Thymus (tissue), 14 donors: ENCODE measurements at places on chromosomes 7 and 10. TPM values are rescaled to one million over a fixed set of nuclear protein-coding genes. Genes with fewer than 3 reads are reported as not detected.

GRCh38 chr7:139230484-139230773 lies 608 bp upstream of the UBN2 start:
- DNase-seq, result no peak
- H3K4me1 ChIP-seq, result peaks cover 9% of the 10 kb centered on the region
- H3K36me3 ChIP-seq, result no peaks in the 10 kb centered on the region
- H3K27me3 ChIP-seq, result peaks cover 10% of the 10 kb centered on the region
- H3K4me3 ChIP-seq, result peak overlapping the region; percentile 92

- peak overlapping the region; percentile 89 for H3K4me3 ChIP-seq
- peaks cover 45% of the 10 kb centered on the region for H3K36me3 ChIP-seq
- no peak for DNase-seq
- peak overlapping the region; percentile 88 for H3K27ac ChIP-seq
- H3K27me3 ChIP-seq, result no peaks in the 10 kb centered on the region
Measured at GRCh38 chr7:100434297-100435144, 1.8 kb downstream of the PPP1R35 start.

GRCh38 chr10:97499561-97500296 lies 1.0 kb downstream of the UBTD1 start:
- peaks cover 29% of the 10 kb centered on the region for H3K4me1 ChIP-seq
- no peak for DNase-seq
- peaks cover 25% of the 10 kb centered on the region for H3K27me3 ChIP-seq
- no peaks in the 10 kb centered on the region for H3K36me3 ChIP-seq
- peak overlapping the region; percentile 53 for H3K4me3 ChIP-seq

DNA sequence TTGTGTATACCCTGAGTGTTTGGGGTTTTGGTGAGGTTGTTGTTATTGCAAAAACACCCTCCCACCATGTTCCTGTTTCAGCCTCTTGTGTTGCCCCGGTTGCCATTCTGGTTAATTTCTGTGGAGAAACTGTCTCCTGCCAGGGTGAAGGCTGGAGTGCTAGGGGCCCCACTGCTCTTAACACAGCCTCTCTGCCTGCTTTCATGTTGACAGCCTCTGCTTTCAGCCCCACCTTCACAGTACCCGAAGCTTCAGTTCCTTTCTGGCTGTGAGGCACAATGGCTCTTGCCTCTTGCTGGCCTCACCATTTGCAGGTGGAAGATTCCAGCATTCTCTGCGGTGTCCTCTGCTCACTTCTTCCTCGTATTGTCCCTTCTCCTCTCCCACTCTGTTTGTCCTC lies 19.2 kb downstream of the SLC18A2 start:
- no peak overlapping the region for H3K4me3 ChIP-seq
- H3K4me1 ChIP-seq, result peaks cover 9% of the 10 kb centered on the region
- H3K27ac ChIP-seq, result peak overlapping the region; percentile 78
- H3K27me3 ChIP-seq, result peaks cover 2% of the 10 kb centered on the region
- DNase-seq, result peak; percentile 71
- H3K36me3 ChIP-seq, result no peaks in the 10 kb centered on the region

GRCh38 chr10:60003651-60004523 lies 97.5 kb upstream of the CCDC6 start:
- no peaks in the 10 kb centered on the region for H3K36me3 ChIP-seq
- no peak overlapping the region for H3K4me3 ChIP-seq
- no peak overlapping the region for H3K27ac ChIP-seq
- DNase-seq, result no peak
- H3K27me3 ChIP-seq, result no peaks in the 10 kb centered on the region

DNA sequence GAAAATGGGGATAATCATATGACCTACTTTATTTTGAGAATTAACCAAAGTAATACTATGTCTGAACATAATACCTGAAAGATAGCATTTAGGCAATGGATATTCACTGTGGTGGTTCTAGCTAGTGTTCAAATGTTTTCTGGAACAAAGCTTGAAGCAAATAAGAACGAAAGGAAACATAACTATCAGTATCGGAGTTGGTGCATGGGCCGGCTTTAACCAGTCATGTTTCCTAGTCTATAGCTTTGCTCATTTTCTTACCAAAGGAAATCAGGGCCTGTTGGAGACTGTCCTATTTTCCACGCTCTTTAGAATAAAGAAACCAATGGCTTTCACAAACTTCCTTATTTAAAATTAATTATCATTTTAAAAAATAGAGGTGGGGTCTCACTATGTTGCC lies 8.9 kb downstream of the IL2RA start:
- no peak overlapping the region for H3K4me3 ChIP-seq
- peaks cover 26% of the 10 kb centered on the region for H3K4me1 ChIP-seq
- no peaks in the 10 kb centered on the region for H3K27me3 ChIP-seq

DNA sequence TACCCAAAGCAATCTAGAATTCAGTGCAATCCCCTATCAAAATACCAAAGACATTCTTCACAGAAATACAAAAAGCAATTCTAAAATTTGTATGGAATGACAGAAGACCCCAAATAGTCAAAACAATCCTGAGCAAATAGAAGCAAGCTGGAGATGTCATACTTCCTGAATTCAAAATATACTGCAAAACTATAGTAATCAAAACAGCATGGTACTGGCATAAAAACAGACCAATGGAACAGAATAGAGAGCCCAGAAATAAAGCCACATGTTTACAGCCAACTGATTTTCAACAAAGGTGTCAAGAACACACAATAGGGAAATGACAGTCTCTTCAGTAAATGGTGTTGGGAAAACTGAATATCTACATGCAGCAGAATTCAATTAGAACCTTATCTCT lies 124.1 kb upstream of the AGK start:
- DNase-seq, result no peak
- no peaks in the 10 kb centered on the region for H3K36me3 ChIP-seq
- no peaks in the 10 kb centered on the region for H3K4me1 ChIP-seq
- H3K27me3 ChIP-seq, result no peaks in the 10 kb centered on the region
- no peak overlapping the region for H3K4me3 ChIP-seq

- peaks cover 6% of the 10 kb centered on the region for H3K36me3 ChIP-seq
- no peak for DNase-seq
- H3K27me3 ChIP-seq, result no peaks in the 10 kb centered on the region
- peaks cover 18% of the 10 kb centered on the region for H3K4me1 ChIP-seq
Measured at GRCh38 chr7:1942941-1943289, 272.8 kb downstream of the ELFN1 start.

DNA sequence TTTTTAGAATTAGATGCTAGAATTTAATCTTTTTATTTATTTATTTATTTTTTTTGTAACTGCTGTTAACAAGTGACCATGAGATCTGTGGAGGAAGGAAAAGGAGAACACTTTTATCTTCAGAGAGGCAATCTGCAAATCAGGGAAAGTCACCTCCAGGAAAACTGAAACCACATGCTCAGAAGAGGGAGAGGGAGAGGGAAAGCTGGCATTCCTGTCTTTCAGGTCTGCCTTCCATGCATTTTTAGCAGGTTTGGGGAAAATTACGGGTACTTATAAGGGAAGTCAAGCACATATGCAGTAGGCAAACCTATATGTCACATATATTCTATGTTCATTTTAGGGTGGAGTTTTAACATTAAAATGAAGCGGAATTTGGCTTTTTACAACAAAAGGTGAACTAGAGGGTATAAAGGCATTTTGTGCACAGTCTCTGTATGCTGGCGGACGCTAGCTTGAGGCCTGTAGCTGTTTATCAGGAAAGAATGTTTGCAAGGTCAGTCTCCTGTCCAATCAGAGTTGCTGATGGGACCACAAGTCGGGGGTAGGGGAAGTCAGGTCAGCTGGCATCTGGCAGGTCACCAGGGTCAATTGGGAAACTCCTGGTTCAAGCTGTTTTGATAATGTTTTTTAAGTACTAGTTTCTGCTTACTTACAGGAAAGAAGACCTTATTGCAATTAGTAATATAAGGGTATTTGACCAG lies 333.5 kb downstream of the GPR158 start:
- no peak for DNase-seq
- no peak overlapping the region for H3K4me3 ChIP-seq
- H3K27ac ChIP-seq, result no peak overlapping the region
- no peaks in the 10 kb centered on the region for H3K27me3 ChIP-seq

DBNL gene
- total RNA-seq, result 113 TPM

CYP26A1 gene
- total RNA-seq, result 1.2 TPM
